Stimulated activated CD8-positive, alpha-beta memory T cell treated with anti-CD3 and anti-CD28 coated beads, Interleukin-7, amount 100 ng/mL, for 1 hour (primary cell): ENCODE measurements at places on chromosomes 6 and 20.
A peak's percentile ranks its signal among the peaks of the same experiment; 100 is the strongest.

DNA sequence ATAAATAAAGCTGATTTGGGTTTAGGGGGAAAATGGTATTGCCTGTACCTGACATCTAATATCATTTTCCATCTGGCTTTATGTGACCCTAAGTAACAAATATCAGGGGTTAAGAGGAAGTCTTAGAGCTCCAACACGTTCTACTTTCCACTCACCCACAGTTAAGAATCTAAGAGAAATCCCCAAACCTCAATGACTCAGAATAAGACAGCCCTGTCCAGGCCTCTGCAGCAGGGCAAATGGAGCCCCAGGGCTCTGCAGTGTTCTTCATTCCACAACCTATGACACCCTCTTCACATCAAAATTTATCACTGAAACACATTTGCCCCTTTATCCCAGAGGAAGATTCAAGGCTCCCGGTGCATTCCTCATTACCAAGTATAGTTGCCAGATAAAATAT is 20.3 kb upstream of the TENT5A start:
- no peak for DNase-seq

GRCh38 chr20:57620274-57620990 is at the start of gene ZBP1:
Gene ZBP1, minus strand, starts transcription at chr20:57620426. Its CDS starts 131 bp downstream, at chr20:57620295.
- no peak for DNase-seq

- DNase-seq, result no peak
Observed at GRCh38 chr6:157795841-157796240, 27.2 kb upstream of the SNX9 start.

DNA sequence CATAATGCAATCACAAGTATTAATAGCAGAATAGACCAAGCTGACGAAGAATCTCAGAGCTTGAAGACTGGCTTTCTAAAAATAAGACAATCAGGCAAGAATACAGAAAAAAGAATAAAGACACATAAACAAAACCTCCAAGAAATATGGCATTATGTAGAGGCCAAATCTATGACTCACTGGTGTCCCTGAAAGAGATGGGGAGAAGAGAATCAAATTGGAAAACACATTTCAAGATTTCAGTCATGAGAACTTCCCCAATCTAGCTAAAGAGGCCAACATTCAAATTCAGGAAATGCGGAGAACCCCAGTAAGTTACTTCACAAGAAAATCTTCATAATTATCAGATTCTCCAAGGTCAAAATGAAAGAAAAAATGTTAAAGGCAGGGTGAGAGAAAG is 69.0 kb upstream of the PDE7B start:
- DNase-seq, result no peak

GRCh38 chr6:144215932-144216667 is 65.8 kb downstream of the STX11 start:
- peak; percentile 88 for DNase-seq

DNA sequence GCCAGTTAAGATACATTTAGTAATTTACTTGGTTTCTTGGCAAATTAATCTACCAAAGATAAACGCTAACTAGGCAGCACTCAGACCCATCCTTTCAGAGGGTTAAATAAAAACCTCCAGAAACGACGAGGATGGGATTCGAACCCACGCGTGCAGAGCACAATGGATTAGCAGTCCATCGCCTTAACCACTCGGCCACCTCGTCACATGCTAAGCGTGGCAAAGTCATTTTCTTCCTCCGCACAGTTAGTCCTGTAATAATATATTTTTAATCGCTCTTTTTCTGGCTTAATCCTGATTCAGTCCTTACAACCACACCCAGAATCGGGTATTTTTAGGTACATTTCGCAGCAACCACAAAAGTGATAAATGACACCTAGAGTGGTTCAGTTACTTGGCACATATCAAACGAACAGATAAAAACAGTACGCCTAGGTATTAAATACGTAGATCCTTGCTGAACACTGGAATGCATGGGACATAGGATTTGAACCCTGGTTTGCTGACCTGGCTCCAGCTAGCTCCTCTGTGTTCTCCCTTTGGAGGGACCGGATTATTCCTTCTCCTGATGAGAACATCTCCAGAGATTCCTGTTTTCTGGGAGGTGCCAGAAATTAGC is 71.6 kb downstream of the GPX5 start:
- DNase-seq, result no peak

DNA sequence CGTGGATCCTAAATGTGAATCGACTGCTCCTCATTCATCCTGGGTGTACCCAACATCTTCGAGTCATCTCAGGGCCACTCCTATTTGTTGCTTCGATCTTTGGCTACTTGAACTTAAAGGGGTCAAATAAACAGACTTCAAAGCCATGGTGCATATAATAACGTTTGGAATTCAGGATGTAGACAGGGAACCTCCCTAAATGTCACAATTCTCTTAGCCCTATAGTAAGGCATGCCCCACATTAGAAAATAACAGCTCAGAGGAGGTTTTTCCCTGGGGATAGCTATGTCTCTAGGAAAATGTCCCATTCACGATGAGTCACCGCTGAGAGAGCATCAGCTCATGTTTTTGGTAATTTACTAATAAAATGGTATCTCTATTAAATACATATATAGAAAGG is 54.8 kb upstream of the BMP6 start:
- no peak for DNase-seq

DNA sequence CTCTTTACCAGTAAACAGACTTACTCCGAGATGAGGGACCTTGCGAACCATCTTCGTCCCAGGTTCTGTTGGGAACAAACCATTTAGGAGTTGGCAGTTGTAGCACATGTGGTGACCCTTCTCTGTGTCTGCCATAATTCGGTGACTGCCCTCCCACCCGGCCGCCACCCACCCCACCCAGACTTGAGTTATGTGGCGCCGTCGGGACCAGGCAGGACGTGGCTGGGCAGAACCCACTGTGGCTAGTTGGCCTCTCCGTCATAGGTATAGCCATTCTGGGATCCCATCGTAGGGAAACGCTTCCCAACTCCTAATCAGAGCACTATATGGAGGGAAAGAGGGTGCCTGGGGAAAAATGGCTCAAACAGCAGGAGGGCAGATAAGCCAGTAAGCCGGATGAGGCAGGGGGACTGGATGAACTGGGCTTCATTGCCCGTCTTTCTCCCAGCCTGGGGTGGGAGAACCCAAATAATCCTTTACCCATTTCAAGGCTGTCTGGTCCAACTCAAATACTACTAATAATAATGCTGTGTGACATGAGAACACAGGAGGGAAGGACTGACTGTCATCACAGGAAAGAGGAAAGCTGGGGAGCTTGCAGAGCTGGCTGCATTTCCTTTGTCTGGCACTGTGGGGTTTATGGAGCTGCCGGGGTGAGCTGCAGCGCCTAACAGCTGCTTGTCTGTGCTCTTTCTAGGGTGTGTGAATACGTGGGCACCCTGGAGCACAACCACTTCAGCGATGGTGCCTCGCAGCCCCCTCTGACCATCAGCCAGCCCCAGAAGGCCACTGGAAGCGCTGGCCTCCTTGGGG is 73.0 kb upstream of the PBOV1 start:
- no peak for DNase-seq

GRCh38 chr6:119226089-119226488 is 123.5 kb downstream of the MAN1A1 start:
- no peak for DNase-seq

GRCh38 chr6:159833997-159834603 is 34.0 kb downstream of the PNLDC1 start:
- no peak for DNase-seq

- no peak for DNase-seq
Observed at GRCh38 chr6:131721161-131721560, 10.3 kb upstream of the CTAGE9 start.

- DNase-seq, result no peak
Observed at GRCh38 chr20:51643390-51643789, 100.9 kb upstream of the NFATC2 start.

DNA sequence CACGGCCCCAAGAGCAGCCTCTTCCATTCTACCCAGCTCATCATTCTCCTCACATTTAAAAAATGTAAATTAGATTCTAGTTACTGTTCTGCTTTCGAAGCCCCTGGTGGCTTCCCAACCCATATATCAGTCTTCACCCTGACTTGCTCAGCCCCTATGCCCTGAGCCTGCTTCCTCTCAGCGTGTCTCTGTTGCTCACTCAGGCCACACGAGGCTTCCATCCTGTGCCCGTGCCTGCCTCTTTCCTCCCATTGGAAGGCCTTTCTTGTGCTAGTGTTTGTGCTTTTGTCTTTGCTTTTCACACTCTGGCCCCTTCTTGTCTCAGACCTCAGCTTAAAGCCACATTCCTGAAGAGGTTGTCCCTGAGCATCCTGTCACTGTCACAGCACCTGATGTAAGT is 78.1 kb downstream of the AFDN start:
- DNase-seq, result no peak

- DNase-seq, result no peak
Observed at GRCh38 chr6:34949636-34950035, 60.6 kb downstream of the ANKS1A start.

DNA sequence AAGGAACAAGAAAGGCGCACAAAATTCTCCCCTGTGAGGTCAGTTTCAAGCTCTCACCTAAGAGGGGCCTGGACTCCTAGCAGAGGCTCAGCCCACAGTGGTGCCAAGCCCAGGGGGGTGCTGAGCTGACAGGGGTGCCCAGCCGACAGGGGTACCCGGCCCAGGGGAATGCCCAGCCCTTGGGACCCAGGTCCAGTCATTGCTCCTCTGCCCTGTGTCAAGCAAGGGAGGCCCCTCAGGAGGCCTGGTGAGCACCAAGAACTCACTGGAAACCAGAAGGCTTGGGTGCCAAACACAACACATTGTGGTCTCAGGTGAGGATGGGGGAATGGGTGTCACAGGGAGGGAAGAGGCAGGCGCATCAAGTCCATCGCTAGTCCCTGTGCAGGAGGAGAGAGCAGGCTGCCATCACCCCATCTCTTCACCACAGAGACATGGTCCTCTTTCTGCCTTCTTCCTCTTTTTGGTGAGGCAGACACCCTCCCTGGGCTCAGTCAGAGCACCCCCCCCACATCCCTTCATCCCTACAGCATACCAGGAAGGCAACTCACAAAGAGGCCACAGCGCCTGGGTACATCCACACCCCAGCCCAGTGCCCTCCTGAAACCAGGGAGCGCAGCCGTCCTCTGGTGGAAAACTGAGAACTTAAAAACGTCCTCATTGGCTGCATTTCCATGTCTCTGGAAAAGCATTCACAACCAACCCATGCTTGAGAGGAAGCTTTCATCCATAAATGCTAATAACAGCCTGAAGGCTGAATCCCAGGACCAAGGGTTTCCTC is 111.3 kb downstream of the BANF2 start:
- no peak for DNase-seq

- no peak for DNase-seq
Observed at GRCh38 chr20:1844325-1845162, 50.7 kb upstream of the SIRPA start.

DNA sequence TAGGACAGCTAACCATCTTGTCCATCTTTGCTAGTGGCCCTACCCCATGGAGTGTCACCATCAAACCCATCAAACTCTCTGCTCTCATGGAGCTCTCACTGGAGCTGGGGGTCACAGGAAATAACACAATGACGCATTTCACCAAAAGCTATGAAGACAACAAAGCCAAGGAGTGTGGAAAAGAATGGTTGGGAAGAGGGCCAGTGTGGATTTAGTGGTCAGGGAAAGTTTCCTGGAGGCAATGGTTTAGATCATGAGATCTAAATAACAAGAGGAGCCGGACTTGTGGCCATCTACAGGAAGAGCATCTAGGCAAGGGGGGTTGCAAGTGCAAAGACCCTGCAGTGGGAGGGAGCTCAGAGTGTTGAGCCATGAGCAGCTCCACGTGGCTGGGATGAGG is 189.5 kb downstream of the BMP7 start:
- no peak for DNase-seq

DNA sequence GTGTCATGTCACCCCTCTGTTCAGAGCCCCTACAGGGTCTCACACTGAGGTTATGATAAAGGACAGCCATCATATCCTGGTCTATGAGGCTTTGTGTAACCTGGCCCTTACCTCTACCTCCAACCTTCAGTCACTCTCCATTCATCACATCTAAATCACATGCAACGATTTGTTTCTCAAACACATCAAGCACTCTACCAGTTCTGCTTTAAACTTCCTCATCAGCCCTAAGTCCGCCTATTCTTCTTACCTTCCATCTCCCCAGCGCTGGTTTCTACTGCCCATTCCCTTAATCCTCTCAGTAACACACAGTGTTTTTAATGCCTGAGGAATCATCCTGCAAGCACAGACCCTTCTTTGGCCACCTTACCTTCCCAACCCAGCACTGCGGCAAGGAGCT is 17.9 kb upstream of the BACH2 start:
- no peak for DNase-seq

DNA sequence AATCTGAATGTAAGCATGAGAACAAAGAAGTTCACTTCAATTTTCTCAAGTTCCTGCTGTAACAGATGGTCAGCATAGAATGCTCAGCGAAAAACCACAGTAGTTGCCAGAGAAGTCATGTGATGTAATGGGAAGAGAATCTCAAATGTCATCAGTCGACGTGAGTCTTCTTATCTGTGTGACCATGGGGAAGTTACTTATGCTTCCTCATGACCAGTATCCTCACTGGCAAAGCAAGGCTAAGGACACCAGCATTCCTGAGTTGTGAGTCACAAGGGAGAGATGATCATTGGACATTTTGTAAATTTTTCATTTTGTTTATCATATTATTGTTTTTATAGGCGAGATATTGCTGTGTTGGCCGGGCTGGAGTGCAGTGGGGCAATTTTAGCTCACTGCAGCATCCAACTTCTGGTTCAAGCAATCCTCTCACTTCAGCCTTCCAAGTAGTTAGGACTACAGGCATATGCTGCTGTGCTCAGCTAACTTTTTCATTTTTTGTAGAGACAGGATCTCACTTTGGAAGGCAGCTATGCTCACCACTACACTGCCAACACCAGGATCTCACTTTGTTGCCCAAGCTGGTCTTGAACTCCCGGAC is 21.9 kb downstream of the SGK1 start:
- no peak for DNase-seq

- DNase-seq, result no peak
Observed at GRCh38 chr6:119340796-119341487, 8.6 kb downstream of the MAN1A1 start.

GRCh38 chr6:40325791-40326190 is 261.4 kb downstream of the LRFN2 start:
- DNase-seq, result no peak

DNA sequence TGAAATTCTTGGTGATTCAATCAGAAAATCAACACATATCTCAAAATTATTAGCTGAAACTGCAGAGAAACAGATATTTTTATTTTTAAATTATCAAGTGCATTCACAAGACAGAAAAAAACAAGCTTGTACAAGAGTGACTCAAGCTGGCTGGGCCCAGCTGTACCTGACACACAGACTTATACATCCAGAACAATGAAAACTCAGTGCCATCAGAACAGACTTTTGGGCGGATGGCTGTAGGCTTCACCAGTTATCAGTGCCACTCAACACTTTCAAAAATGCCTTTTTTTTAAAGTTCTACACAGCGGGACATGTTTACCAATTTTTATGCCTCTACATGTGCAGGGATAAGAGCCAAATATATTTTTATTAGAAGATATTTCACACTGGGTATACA is 102.8 kb downstream of the MYB start:
- DNase-seq, result no peak

DNA sequence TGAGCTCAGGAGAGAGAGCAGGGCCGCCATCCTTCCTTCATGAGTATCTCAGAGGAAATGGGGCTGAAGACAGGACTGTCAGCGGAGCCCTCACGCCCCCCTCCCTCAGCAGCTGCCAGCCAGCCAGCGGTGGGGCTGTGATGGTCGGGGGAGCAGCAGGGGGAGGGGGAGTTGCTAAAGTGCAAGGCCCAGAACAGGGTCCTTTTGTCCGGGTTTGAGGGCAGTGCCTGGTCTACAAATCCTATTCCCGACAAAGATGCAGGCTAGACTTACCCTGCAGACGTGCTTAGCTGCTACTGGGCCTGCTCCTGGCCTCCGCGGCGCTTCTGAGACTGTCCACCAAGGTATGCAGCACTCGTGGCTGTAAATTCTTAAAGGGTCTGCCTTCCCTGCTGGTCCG is 593.4 kb upstream of the CDH4 start:
- DNase-seq, result no peak
